Stimulated activated CD4-positive, alpha-beta T cell treated with anti-CD3 and anti-CD28 coated beads, Interleukin-1b, Interleukin-23, amount 100 ng/mL, for 4 hours (primary cell): ENCODE measurements at places on chromosomes 11 and 22.

DNA sequence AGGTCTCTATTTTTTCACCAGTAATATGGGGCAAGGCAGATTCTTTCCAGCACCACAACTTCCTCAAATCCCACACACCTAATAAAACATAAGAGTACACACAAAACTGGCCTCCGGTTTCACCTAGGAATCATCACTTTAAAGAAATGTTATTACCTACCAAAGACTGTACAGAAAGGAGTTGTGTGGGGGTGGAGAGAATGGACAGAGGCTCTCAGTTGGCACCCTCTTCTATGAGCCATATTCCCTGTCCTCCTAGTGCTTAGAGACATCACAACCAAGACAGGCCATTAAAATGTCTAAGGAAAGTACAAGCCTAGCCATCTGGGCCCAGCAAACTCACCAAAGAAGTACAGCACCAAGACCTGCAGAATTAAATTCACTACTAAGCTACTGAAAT, 56.1 kb downstream of the RBFOX2 start:
- no peak for DNase-seq

DNA sequence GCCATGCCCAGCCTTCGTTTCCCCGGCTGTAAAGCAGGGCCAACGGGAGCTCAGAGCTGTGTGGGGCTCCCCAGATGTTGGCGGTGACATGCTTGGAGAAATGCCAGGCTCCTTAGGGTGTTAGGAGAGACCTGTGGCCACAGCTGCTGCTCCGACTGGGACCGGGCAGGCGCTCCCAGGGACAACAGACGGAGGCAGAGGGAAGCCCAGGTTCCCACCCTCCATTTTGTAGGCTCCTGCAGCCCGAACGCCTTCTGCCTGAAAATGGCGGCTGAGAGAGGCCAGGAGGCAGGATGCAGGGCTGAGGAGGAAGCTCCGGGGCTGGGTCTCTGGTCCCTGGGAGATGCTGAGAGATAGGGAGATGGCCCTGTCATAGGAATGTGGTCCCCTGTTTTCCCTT, 10.0 kb downstream of the CD6 start:
- DNase-seq, result no peak

GRCh38 chr11:62487738-62488551, 58.7 kb downstream of the AHNAK start:
- no peak for DNase-seq

DNA sequence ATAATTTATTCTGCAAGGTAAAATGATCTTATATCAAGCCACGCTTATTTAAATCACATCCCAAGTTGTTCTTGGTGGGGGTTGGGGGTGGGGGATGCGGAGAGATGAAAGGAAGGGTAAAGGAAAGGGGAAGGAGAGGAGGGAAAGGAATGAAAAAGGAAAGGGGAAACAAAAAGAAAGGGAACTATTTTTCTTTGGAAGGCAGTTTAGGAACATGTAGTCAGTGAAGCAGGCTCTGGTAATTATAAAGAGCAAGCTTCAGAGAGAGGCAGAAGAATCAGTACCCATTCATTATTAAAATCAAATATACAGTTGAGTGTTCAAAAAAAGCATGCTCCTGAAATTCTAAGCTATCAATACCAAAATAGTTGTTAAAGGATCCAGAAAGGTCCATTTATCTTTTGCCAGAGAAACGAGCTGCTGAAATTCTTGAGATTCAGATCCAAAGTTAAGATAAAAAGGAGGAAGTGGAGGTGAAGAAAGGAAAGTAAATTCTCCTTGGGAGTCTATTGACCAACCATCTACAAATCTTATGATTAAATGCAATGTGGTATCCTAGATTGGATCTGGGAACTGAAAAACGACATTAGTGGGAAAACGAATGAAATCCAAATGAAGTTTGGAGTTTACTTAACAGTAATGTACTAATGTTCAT, 107.4 kb downstream of the SGSM3 start:
- DNase-seq, result no peak

GRCh38 chr11:32426819-32427615, 8.3 kb downstream of the WT1 start:
- DNase-seq, result no peak

DNA sequence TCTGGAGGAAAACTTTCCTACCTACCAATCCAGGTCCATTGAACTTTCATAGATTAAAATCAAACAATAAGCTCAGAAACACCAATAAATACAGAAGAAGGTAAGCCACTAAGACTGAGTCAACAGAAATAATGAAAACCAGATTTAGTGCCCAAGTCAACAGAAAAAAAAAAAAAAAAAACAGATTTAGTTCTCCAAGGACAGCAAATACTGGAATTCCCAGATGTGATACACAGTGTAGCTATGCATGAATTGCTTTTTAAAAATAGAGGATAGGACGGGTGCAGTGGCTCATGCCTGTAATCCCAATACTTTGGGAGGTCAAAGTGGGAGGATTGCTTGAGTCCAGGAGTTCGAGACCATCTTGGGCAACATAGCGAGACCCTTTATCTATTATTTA, 15.7 kb downstream of the DMC1 start:
- DNase-seq, result no peak

GRCh38 chr22:24137595-24137994, 43.7 kb upstream of the SUSD2 start:
- no peak for DNase-seq

GRCh38 chr11:74646954-74647353, 54.6 kb downstream of the POLD3 start:
- no peak for DNase-seq

DNA sequence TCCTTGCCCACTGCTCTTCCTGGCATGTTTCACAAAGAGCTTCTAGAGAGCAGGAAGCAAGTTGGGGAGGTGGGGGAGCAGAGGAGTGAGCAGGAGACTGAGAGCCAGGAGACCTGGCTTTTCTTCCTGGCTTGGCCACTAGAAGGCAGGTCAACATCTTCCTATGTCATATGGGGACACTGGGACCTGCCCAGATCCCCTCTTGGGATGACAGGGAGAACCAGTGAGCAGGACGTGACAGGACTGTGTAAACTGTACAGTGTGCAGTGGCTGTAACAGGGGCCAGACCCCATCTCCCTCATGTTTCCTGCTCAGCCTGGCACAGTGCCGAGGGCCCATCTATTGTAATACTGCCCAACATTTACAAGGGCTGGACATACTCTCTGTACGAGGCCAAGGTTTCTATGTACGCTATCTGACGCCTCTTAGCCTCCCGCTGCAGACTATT, 29.4 kb downstream of the GDPD5 start:
- no peak for DNase-seq

DNA sequence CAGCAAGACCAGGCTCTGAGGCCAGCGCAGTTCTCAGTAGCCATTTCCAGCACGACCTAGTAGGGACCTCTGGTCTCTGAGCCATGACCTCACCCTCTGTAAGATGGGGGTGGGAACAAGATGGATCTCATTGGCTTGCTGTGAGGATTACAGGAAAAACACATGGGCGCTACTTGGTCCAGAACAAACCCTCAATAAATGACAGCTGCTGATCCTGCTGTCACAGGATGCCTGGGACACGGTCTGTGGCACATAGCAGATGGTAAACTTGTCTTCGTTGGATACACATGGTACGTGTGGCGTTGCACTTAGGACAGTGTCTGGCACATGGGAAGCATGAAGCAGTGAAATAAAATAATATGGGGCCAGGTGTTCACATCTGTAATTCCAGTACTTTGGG, 4.5 kb upstream of the KCTD17 start:
- no peak for DNase-seq

GRCh38 chr11:126824035-126824607, 176.4 kb downstream of the KIRREL3 start:
- no peak for DNase-seq

DNA sequence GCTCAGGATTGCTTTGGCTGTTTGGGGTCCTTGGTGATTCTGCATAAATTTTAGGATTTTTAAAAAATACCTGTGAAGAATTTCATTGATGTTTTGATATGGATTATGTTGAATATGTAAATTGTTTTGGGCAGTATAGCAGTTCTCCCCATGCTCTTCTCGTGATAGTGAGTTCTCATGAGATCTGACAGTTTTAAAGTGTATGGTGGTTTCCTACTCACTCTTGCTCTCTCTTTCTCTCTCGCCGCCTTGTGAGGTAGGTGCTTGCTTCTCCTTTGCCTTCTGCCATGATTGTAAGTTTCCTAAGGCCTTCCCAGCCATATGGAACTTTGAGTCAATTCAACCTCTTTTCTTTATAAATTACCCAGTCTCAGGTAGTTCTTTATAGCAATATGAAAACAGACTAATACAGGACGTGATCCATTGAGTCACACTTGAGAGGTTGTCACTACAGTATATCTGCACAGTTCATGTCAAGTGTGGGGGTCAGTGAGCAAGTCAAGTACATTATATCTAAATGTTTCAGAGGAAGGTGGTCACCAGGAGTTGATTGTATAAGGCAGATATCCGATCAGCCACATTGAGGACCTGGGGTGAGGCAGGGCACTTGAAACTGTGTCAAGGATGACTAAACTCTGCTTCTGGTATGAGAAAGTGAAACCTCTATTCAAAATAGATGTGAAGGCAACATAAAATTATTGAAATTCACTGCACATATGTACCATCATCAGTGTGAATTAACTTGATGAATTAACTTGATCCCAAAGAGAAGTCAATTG, 70.7 kb upstream of the CCDC179 start:
- DNase-seq, result no peak

DNA sequence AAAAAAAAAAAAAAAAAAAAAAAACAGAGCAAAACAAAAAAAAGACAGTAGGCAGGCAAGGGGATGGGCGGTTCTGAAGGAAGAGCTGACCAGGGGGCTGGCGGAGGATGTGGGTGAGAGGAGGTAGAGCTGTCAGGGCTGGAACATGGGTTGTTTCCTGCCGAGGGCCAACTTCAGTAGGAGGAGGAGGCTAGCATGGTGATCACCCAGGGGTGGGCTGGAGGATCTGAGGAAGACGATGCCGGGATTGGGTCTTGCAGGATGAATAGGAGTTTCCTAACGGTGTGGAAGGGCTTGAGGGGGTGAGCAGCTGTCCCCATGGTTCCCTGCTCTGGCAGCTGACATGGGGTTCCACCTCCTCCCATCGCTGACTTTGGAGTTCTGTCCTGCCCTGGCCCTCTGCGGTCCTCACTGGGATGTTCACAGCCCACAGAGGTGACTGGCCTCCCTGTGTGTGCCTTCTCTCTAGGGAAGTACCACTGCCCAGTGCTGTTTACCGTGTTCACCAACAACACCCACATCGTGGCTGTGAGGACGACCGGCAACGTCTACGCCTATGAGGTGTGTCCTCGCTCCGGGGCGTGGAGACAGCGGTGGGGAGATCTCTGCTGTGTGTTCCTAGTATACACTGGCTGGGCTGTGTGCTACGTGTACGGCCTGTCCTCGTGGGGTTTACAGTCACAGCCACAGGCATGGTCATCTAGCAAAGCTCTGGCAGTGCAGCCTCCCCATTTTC, 15.2 kb downstream of the PPIL2 start:
- no peak for DNase-seq

DNA sequence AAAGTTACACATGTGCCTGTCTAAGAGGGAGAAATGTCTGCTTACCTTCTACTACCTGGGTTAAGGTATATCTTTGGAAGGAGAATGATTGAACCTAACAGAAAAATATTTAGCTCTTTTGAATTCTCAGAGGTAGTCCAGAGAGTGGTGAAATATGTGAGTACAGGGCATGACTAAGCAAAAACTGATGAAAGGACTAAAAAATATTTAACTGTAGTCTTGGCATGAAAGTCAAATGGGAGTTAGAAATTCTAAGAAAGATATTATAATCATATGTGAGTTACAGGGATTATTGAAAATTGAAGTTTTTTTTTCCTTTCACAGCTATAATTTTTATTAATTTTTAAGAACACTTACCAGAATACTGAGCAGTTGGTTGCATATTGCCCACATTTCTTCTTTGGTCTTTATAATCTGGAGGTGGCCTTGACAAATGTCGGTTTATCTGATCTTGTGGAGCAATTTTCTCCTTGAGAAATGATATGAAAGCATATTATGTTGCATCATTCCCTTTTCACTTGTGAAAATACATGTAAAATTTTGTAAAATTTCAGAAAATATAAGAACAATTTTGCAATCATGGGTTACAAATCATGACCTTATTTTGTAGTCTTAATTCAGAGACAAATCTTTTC, 61.4 kb upstream of the MTMR2 start:
- DNase-seq, result no peak

DNA sequence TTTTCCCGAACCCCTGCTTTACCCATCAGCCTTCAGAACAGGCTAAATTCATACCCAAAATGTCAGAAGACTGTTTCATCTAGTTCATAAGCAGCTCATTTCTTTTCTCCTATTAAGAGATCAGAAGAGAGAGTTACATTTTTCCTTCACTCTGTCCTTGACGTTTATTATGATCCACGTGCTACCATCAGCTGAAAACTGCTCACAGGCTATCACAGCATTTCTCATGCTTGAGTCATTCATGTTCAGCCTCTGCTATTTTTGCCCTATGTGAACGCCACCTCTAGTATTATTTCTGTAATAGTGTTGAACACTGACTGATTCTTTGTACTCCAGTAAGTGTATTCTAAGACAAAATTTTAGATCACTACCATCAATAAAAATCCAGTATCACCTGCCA, 51.9 kb downstream of the SLC1A2 start:
- no peak for DNase-seq

DNA sequence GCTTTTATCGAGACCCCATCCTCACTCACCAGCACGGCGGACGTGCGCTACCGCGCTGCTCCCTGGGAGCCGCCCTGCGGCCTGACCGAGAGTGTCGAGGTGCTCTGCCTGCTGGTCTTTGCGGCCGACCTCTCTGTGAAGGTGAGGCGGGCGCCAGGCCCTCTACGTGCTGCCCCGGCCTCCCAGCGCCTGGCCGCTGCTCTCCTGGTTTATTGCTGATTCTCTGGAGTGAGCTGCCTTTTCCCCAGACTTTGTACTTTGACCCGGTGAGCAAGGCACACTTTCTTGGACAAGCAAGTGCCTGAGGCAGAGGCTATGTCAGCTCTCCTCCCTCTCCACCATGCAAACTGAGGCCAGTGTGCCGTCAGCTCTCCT, 6.5 kb downstream of the TPCN2 start:
- no peak for DNase-seq

DNA sequence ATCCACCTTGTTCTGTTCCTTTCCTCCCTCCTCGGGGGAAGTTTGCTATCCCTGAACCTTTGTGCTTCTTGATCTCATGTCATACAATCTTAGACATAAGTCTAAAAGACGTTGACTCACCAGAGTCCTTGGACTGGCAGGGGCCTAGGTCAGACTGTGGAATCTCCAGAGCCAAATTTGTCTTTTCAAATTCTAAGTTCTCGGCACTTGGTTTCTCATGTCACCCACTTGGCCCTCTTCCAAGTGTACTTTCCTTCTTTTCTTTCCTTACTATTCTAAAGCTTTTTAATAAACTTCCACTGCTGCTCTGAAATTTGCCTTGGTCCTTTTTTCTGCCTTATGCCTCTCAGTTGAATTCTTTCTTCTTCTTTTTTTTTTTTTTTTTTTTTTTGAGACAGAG, 30.1 kb upstream of the SMPD1 start:
- no peak for DNase-seq

- DNase-seq, result peak; percentile 19
Measured at GRCh38 chr11:134332189-134332631, 422 bp downstream of the GLB1L2 start.

DNA sequence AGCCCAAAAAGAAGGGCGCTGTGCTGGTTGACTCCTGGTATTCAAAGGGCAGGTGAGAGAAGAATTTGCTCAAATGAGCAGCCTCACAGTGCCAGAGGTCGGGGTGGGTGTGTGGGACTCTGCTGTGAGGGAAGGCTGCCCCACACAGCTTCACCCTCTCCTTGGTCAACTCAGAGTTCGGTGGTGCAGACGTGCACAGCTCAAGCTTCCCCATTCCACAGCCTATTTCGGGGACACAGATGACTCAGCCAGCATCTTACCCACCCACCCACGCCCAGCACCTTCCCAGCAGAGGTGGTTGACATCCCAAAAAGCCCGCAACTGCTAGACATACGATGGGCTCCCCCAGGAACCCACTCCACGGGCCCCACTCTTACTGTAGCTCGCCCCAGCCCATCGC, 46.5 kb upstream of the CCND1 start:
- no peak for DNase-seq
